ENCODE measurements at places on chromosomes 6 and 20. TPM values are rescaled to one million over a fixed set of nuclear protein-coding genes. Genes with fewer than 3 reads are reported as not detected.

GRCh38 chr20:33812908-33813462, 1.8 kb downstream of the CHMP4B start:
- DNase-seq = no peak

GRCh38 chr20:49656304-49656703, 57.4 kb downstream of the B4GALT5 start:
- DNase-seq = no peak

DNA sequence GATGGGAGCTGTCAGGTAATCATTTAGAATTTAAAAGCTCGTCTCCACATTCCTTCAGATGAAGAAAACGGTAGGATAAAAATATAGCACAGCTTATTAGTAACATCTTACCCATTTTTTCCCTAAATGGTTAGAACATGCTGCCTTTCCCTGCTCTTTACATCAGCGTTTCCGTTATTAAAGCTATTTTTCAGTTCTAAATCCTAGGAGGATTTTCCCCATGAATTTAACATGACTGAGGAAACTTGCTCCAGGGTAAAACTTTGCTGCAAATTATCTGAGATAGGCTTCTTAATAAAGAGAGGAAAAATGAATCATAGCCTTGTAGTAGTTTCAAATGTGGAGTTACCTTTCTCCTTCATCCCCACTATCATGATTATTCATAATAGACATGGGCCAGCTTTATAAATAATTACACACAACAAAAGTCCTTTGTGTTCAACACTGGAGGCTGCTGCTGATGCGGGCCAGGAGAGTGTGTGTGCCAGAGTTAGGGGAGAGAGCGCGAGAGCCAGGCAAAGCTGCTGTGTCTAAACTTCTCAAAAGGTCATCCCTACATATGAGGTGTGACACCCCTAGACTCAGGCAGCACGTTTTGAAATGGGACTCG, 24.4 kb downstream of the MYLIP start:
- no peak for DNase-seq

DNA sequence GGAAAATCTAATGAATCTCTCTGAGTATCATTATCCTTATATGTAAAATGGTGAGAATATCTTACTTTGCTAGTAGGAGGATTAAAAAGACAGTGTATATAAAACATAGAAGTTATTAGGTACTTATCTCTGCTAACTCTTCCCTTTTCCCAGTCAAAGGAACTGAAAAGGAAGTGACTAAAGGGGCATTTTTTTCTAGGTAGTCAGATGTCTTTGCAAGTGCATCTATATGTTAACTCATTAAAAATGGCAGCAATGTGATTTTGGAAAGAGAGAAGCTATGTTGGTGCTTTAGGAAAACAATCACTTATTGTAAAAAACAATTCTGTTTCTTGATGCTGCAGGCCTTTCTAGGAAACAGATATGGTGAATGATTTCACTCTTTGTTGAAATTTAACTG, 180.9 kb downstream of the SAMD5 start:
- DNase-seq = no peak

GRCh38 chr6:155472886-155473285, 17.2 kb upstream of the NOX3 start:
- DNase-seq = no peak

DNA sequence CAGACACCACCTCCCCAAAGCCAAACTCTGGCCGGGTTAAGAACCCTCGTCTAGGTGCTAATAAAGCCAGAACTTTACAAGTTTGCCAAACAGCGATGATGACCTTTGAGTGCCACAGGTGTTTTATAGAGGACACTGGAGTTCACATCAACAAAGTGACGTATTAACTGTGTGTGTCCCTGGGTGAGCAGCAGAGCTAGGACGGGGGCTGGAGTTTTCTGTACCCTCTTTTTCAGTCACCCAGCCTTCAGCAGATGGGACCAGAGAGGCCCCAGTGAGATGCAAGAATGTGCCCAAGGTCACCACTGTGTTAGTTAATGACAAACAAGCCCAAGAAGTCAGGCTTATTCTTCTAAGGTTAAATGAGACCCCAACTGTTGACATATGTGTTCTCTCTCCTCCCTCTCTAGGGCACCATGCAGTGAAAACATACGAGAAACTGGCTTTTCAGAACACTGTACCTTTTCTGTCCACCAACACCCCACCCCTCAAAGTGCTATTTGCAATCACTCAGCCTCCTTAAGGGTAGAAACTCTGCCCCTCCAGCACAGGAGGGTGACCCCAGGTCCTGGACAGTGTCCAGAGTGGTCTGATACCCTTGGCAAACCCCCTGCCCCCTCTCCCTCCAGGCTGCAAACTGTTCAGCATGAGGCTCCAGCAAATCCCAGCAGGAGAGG, 5.2 kb downstream of the SDC4 start:
- DNase-seq = no peak

- no peak for DNase-seq
Observed at GRCh38 chr6:84551797-84552196, 212.6 kb downstream of the TBX18 start.

Gene TREML1
- not detected for total RNA-seq

Gene GPX5
- total RNA-seq = not detected

Gene LY6G6C
- total RNA-seq = not detected

Gene SEL1L2
- total RNA-seq = not detected

Gene VIP
- 6.5 TPM for total RNA-seq

Gene UNC93A
- total RNA-seq = not detected

Data from kidney epithelial cell (primary cell).